Activated T-helper 17 cell treated with anti-CD3 and anti-CD28 coated beads, Interleukin-2, amount 50 U/mL, for 72 hours (primary cell): ENCODE measurements at places on chromosomes 5 and 9. TPM values are rescaled to one million over a fixed set of nuclear protein-coding genes. Genes with fewer than 3 reads are reported as not detected.

DNA sequence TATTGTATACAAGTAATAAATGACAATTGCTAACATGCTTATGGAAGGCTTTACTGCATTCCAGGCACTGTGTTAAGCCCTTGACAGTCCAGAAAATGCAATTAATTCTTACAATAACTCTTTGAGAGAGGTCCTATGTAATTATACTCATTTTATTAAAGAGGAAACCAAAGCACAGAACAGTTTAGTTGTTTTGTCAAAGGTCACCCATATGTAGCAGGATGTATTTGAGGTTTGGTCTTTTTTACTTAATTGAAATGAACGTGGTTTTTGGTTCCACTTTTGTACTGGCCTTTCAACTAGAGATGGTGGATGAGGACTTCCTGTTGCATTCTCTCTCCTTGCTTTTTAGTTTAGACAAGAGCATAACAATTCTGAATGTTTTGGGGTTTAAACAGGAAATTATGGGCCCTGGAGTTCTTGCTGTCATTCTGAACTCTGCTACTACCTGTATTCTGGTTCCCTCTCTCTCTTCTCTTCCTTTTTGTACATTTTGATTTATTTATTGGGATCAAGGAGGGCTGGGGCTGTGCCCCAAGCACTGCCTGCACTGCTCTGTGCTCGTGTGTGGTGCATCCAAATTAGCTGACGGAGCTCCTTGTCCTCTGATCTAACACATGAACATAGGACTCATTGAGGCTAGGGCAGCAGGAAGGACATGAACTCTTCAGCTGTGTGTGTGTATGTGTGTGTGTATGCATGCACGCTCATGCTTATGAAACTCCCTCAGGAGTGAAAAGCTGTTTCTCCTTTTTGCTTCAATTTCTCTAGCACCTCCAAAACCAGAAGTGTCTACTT, 47.4 kb downstream of the SLC28A3 start:
- no peaks in the 10 kb centered on the region for H3K27me3 ChIP-seq
- H3K4me3 ChIP-seq, result peak overlapping the region; percentile 83
- H3K4me1 ChIP-seq, result peaks cover 39% of the 10 kb centered on the region
- peak; percentile 43 for ATAC-seq
- peak overlapping the region; percentile 97 for H3K27ac ChIP-seq

GRCh38 chr9:125843646-125844045, 96.5 kb downstream of the PBX3 start:
- no peak for ATAC-seq
- H3K4me3 ChIP-seq, result no peak overlapping the region
- no peaks in the 10 kb centered on the region for H3K4me1 ChIP-seq

Gene COL27A1
- total RNA-seq, result 7.8 TPM

- peak; percentile 49 for ATAC-seq
- peak overlapping the region; percentile 47 for H3K4me3 ChIP-seq
- peaks cover 21% of the 10 kb centered on the region for H3K4me1 ChIP-seq
- H3K36me3 ChIP-seq, result no peaks in the 10 kb centered on the region
- peak overlapping the region; percentile 6 for H3K27ac ChIP-seq
Observed at GRCh38 chr5:157918811-157919742, 60.1 kb upstream of the CLINT1 start.

GRCh38 chr5:117138523-117138922, 563.9 kb upstream of the SEMA6A start:
- H3K4me1 ChIP-seq, result no peaks in the 10 kb centered on the region
- no peaks in the 10 kb centered on the region for H3K27me3 ChIP-seq
- no peak overlapping the region for H3K4me3 ChIP-seq
- no peak for ATAC-seq
- no peak overlapping the region for H3K27ac ChIP-seq

DNA sequence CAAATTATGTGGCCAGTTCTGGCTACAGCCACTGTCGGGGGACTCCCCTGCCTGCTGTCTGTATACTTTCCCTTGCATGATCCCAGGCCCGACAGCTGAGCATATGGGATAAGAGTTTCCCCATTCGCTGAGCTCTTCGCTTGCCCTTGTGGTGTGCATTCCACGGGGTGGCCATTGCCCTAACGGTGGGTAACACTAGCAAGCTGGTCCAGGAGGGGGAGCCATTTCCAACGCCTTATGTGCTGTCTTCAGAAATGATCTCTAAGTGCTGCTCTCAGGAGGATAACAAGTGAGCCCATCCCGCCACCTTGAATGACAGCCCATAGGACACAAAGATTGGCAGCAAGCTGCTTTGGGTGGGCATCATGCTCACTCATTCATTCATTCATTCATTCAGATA, 190.9 kb downstream of the FSTL4 start:
- no peak overlapping the region for H3K27ac ChIP-seq
- H3K4me1 ChIP-seq, result peaks cover 9% of the 10 kb centered on the region
- ATAC-seq, result no peak
- peaks cover 17% of the 10 kb centered on the region for H3K27me3 ChIP-seq
- no peak overlapping the region for H3K4me3 ChIP-seq
- H3K36me3 ChIP-seq, result peaks cover 5% of the 10 kb centered on the region

Gene PCDHGA8
- total RNA-seq, result not detected

DNA sequence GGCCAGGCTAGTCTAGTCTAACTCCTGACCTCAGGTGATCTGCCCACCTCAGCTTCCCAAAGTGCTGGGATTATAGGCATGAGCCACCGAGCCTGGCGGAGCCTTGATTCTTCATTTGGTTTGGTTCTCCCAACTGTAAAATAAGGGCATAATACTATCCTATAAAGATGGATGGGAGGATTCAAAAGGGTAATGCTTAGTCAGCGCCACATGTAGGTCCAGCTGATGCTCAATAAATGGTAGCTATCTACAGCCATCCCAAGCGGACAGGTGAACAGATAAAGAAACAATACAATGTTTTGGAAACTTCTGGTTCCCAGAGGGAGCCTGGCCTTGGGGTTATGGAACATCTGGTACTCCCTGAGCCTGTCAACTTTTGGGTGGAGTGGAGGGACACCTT, 13.6 kb upstream of the SET start:
- H3K4me3 ChIP-seq, result no peak overlapping the region
- ATAC-seq, result no peak
- H3K27ac ChIP-seq, result peak overlapping the region; percentile 58

Gene SLC6A19
- total RNA-seq, result not detected

DNA sequence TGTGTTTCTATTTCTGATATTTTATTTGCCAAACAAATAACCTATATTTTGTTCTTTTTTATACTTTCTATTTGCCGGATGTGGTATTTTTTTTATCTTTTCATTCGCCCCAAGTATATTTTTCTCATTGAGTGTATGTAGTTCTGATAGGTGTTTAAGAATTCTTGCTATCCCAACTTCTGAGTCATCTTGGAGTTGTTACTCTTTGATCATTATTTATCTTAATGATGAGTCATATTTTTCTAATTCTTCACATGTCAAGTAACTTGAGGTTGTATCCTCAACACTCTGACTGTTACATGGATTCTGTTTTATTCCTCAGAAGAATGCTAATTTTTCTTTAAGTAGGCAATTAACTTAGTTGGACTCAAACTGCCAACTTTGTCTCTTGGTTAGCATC, 498.1 kb downstream of the TLE1 start:
- H3K27ac ChIP-seq, result no peak overlapping the region
- no peak for ATAC-seq
- H3K36me3 ChIP-seq, result no peaks in the 10 kb centered on the region
- no peaks in the 10 kb centered on the region for H3K4me1 ChIP-seq
- H3K4me3 ChIP-seq, result no peak overlapping the region

DNA sequence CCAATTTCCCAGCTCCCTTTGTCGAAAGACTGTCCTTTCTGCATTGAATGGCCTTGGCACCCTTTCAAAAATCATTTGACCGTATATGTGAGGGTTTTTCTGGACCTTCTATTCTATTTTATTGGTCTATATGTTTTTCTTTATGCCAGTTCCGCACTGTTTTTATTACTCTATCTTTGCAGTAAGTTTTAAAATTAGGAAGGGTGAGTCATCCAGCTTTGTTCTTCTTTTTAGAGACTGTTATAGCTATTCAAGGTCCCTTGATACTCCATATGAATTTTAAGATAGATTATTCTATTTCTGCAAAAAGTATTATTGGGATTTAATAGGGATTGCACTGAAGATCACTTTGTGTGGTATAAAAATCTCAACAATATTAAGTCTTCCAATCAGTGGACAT, 44.2 kb upstream of the STARD4 start:
- peaks cover 6% of the 10 kb centered on the region for H3K4me1 ChIP-seq
- ATAC-seq, result no peak
- no peaks in the 10 kb centered on the region for H3K36me3 ChIP-seq
- H3K4me3 ChIP-seq, result no peak overlapping the region

Gene LCP2
- 204 TPM for total RNA-seq
